ENCODE measurements at places on chromosomes 16 and 17. TPM values are rescaled to one million over a fixed set of nuclear protein-coding genes. Genes with fewer than 3 reads are reported as not detected.

DNA sequence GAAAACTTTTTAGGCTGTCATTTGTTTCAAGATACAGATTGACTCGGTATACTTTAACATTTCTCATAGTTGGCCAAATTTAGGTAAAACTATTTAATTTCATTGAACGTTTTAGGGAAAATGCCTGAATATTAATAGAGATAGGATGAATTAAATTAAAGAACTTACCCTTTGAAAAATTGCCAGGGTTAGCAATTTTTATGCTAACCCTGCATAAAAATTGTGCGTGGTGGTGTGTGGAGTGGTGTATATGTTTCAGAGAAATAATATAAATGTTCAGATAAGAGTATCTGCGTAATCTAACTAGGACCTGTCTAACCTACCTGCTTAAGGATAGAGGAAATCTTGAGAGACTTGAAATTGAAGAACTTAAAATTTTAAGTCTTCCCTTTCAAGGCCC is 21.4 kb downstream of the NF1 start:
- DNase-seq, result no peak
- no peaks in the 10 kb centered on the region for H3K36me3 ChIP-seq
- no peak overlapping the region for H3K4me3 ChIP-seq
- H3K4me1 ChIP-seq, result no peaks in the 10 kb centered on the region

GRCh38 chr16:66899945-66900710 is 18.6 kb downstream of the CDH16 start:
- H3K4me1 ChIP-seq, result peaks cover 68% of the 10 kb centered on the region
- H3K4me3 ChIP-seq, result no peak overlapping the region
- H3K27me3 ChIP-seq, result no peaks in the 10 kb centered on the region
- peak; percentile 84 for DNase-seq
- no peaks in the 10 kb centered on the region for H3K36me3 ChIP-seq

DNA sequence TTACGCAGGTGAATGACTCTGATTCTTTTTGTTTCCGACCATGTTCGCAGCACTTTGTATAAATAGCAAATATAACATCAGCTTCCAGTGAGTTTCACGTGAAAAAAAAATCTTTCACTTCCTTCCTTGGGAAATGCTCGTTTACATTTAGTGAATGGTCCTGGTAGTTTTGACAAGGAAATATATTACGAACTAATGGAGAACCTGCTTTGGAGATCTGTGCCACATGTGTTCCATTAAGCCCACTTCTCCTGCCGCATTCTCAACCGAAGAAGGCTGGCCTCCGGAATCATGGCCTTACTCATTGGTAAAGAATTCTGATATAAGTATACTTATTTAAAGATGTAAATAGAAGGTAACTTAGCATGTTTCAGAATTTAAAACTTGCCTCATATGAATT is 3.6 kb downstream of the CRAMP1 start:
- no peak for DNase-seq
- H3K4me1 ChIP-seq, result peaks cover 9% of the 10 kb centered on the region
- H3K27me3 ChIP-seq, result no peaks in the 10 kb centered on the region
- H3K27ac ChIP-seq, result no peak overlapping the region
- H3K36me3 ChIP-seq, result peaks cover 1% of the 10 kb centered on the region

GRCh38 chr17:68576811-68577496 is 24.2 kb downstream of the FAM20A start:
- no peak overlapping the region for H3K4me3 ChIP-seq
- no peaks in the 10 kb centered on the region for H3K36me3 ChIP-seq
- no peaks in the 10 kb centered on the region for H3K27me3 ChIP-seq
- DNase-seq, result no peak

GRCh38 chr17:17132746-17133145 is 73.4 kb downstream of the PLD6 start:
- H3K4me1 ChIP-seq, result no peaks in the 10 kb centered on the region
- no peaks in the 10 kb centered on the region for H3K27me3 ChIP-seq
- H3K36me3 ChIP-seq, result peaks cover 5% of the 10 kb centered on the region
- DNase-seq, result no peak
- no peak overlapping the region for H3K27ac ChIP-seq
- no peak overlapping the region for H3K4me3 ChIP-seq

DNA sequence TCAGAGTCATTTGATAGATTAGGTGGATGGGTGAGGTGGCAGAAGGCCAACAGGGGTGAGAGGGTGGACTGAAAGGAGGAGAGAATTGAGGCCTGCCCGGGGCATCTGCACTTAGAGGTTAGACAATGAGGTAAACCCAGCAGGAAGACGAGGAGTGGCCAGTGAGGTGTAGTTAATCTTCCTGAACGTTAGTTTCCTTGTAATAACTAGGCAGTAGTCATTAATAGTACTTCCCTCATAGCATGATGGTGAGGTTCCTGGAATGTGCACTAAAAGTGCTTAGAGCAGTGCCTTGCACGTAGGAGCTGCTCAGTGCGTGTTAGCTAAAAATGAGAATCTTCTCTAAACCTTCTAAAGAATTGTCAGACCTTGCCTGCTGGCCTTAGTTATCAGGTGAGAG is 13.5 kb upstream of the KSR1 start:
- H3K36me3 ChIP-seq, result no peaks in the 10 kb centered on the region
- H3K27me3 ChIP-seq, result no peaks in the 10 kb centered on the region
- H3K4me1 ChIP-seq, result peaks cover 20% of the 10 kb centered on the region
- DNase-seq, result no peak

The CDYL2 gene
- 0.95 TPM for total RNA-seq

DNA sequence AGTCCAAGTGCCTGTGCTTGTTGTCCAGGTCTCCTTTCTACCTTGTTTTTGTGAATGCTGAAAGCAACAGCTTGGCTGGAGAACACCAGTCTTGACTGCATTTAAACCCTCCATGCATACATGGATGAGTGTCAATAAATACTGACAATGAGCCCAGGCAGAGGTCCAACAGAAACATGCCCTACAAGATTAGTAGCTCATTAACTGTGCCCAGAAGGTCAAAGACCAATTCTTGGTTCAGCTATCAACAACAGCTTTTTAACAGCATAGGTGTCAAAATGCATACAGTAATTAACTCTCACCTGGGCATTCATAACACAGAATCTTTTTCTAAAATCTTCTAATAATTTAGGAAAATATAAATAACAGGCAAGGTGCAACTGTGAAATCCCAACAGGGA is 63.2 kb downstream of the N4BP1 start:
- H3K4me3 ChIP-seq, result no peak overlapping the region
- H3K27ac ChIP-seq, result no peak overlapping the region
- peaks cover 8% of the 10 kb centered on the region for H3K4me1 ChIP-seq
- no peaks in the 10 kb centered on the region for H3K27me3 ChIP-seq

The CXCL16 gene
- 55.3 TPM for total RNA-seq

GRCh38 chr17:74192950-74193781 is 10.3 kb upstream of the RPL38 start:
- H3K4me1 ChIP-seq, result peaks cover 16% of the 10 kb centered on the region
- no peak overlapping the region for H3K4me3 ChIP-seq
- no peaks in the 10 kb centered on the region for H3K27me3 ChIP-seq

- H3K27me3 ChIP-seq, result no peaks in the 10 kb centered on the region
- H3K36me3 ChIP-seq, result no peaks in the 10 kb centered on the region
- H3K27ac ChIP-seq, result no peak overlapping the region
Measured at GRCh38 chr16:86180244-86180643, 281.3 kb downstream of the IRF8 start.

GRCh38 chr17:68382582-68383085 is 74.7 kb downstream of the WIPI1 start:
- peaks cover 34% of the 10 kb centered on the region for H3K4me1 ChIP-seq
- H3K4me3 ChIP-seq, result no peak overlapping the region
- H3K27ac ChIP-seq, result no peak overlapping the region
- no peak for DNase-seq
- no peaks in the 10 kb centered on the region for H3K36me3 ChIP-seq

DNA sequence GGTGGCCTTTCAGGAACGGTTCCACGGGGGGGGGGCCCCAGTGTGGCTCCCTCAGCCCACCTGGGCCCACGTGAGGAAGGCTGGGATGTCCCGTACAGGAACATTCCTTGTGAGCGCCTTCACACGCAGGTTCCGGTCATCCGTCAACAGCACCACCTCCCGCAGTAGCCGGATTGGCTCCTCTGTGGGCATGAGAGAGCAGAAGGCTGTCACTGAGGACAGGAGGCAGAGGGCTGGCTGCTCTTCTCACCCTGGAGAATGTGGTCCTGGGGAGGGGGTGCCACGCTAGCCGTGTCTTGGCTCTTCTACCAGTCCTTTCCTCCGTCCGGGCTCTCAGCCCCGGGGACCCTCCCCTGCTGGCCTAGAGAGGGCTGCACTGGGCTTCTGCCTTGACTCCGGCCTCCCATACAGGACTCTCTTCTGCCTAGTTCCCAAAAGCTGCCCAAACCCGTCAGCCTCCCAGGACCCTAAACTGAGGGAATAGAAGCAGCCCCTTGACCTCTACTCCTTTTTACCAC is 6.6 kb downstream of the HIC1 start:
- no peak overlapping the region for H3K27ac ChIP-seq
- H3K27me3 ChIP-seq, result no peaks in the 10 kb centered on the region
- H3K4me3 ChIP-seq, result no peak overlapping the region
- no peak for DNase-seq
- no peaks in the 10 kb centered on the region for H3K4me1 ChIP-seq

The WFDC1 gene
- total RNA-seq, result not detected

DNA sequence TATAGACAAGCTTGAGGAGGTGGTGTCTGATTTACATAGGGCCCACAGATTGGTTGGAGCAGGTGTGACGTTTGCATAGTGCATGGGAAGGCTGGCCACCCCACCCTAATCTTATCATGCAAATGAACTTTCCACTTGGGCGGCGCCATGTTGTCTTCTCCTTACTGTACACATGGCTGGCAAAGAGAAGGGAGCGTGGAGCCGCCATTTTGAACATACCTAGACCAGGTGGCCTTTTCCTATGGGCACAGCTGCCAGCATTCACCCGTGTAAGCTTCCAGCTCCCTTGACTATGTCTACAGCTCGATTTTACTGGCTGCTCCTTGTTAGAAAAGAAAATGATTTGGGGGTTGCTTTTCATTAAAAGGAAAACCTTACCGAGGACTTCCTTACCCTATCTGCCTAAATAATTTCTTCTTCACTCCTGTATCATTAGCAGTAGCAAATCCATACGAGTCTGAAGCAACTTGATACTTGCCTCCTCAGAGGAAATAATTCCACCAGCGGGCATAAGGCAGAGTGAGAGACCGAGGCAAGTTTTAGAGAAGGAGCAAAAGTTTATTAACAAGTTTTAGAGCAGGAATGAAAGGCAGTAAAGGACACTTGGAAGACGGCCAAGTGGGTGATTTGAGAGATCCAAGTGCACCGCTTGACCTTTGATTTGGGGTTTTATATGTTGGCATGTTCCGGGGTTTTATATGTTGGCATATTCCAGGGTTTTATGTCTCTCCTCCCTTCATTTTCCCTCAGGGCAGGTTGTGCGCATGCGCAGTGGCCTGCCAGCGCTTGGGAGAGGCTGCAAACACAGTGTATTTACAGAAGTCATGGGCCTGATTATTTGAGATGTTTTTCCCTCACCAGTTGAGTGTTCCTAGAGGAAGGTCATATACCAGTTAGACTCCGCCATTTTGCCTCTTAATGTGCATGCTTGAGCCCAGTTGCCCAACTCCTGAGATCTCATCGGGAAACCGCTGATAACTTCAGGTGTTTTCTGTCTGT is 65.7 kb downstream of the MARF1 start:
- no peak overlapping the region for H3K27ac ChIP-seq
- H3K4me1 ChIP-seq, result peaks cover 7% of the 10 kb centered on the region
- H3K36me3 ChIP-seq, result no peaks in the 10 kb centered on the region
- peak; percentile 20 for DNase-seq
- H3K4me3 ChIP-seq, result no peak overlapping the region

- no peak for DNase-seq
- no peaks in the 10 kb centered on the region for H3K27me3 ChIP-seq
Measured at GRCh38 chr17:78147315-78147998, 1.3 kb downstream of the C17orf99 start.

All from Caco-2 (cell line).